Naive thymus-derived CD8-positive, alpha-beta T cell (primary cell): ENCODE measurements at places on chromosomes 5 and 9. TPM values are rescaled to one million over a fixed set of nuclear protein-coding genes. Genes with fewer than 3 reads are reported as not detected.

ZFP62 gene
- 74.4 TPM for total RNA-seq

OSMR gene
- total RNA-seq = not detected

DNA sequence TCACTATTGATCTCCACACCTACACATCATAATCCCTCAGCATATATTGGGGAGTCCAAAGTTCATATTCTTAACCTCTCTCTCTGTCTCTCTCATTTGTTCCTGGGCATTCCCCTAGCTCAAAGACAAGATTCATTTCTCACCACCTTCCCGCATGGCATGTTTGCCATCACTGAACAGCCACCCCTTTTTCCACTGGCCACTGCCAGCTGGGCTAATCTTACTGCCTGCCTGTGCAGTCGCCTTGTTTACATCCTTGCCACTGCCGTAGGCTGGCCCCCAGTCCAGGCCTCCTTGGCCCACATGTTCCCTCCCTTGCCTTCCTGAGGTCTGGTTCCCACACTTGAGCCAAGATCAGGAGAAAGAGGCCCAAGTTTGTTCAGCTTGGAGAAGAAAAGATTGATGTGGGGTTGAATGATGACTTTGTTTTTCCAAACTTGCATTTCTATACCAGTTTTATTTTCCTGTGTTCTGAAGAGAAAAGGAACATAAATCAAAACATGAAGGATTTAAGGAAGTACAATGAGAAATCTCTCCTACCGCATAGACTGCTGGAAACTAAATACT is 80.2 kb downstream of the PLAC8L1 start:
- H3K27ac ChIP-seq = no peak overlapping the region
- H3K36me3 ChIP-seq = no peaks in the 10 kb centered on the region
- peaks cover 2% of the 10 kb centered on the region for H3K27me3 ChIP-seq
- H3K4me3 ChIP-seq = no peak overlapping the region

PCDHGA1 gene
- 0.38 TPM for total RNA-seq

GRCh38 chr9:71767163-71767775 is 1.0 kb downstream of the CEMIP2 start:
- peak overlapping the region; percentile 91 for H3K4me3 ChIP-seq
- H3K4me1 ChIP-seq = peaks cover 57% of the 10 kb centered on the region
- DNase-seq = no peak
- H3K36me3 ChIP-seq = peaks cover 4% of the 10 kb centered on the region

DNA sequence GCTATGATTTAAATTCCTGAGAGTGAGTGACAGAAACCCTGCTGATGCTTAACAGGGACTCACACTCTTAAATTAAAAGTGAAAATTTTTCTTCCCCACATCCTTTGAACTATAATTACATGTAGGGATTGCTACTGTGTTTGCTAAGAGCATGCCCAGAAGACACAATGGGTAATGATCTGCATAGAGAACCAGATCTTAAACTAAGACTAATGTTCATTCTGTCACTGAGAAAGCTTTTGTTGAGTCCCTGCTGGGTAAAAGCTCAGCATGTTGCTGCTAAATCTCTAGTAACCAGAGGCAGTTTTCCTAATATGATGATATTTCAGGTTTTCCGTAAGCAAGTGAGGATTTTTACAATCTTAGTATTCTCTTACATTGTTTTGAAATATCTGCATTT is 424.8 kb upstream of the SMC2 start:
- no peaks in the 10 kb centered on the region for H3K36me3 ChIP-seq
- H3K4me1 ChIP-seq = no peaks in the 10 kb centered on the region
- H3K27ac ChIP-seq = no peak overlapping the region
- H3K4me3 ChIP-seq = no peak overlapping the region

GRCh38 chr5:4129523-4129922 is 533.9 kb downstream of the IRX1 start:
- no peak overlapping the region for H3K27ac ChIP-seq
- no peaks in the 10 kb centered on the region for H3K27me3 ChIP-seq
- no peaks in the 10 kb centered on the region for H3K36me3 ChIP-seq
- DNase-seq = no peak
- H3K4me3 ChIP-seq = no peak overlapping the region

DNA sequence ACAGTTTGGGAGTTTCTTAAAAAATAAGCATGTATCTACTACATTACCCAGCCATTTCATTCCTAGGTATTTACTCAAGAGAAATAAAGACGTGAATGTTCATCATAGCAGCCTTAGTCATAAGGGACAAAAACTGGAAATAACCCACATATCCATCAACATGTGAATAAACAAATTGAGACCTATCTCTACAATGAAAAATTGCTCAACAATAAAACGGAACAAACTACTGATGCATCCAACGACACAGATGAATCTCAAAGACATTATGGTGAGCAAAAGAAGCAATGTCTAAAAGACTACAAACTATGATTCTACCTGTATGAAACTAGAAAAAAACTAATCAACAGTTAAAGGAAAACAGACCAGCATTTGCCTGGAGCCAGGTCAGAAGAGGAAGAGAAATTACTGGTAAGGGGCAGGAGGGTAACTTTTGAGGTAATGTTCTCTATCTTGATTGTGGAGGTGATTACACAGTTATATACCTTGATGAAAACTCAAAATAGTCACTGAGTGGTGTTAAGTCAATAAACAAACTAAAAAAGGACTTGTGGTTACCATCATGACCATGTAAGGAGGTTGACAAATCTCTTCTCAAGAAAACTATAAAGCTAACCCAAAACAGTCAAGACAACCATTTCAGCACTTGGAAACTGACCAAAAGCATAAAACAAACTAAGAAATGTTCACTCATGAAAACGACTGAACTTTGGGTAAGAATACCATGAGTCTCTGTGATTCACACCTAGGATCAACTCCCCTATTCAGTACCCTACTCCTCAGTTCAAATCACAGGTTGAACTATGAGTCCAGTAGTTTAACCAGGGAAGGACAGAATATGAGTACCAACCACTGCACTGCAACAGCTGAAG is 10.4 kb downstream of the UIMC1 start:
- H3K4me3 ChIP-seq = no peak overlapping the region
- peak overlapping the region; percentile 4 for H3K27ac ChIP-seq
- peaks cover 17% of the 10 kb centered on the region for H3K4me1 ChIP-seq
- no peak for DNase-seq

DNA sequence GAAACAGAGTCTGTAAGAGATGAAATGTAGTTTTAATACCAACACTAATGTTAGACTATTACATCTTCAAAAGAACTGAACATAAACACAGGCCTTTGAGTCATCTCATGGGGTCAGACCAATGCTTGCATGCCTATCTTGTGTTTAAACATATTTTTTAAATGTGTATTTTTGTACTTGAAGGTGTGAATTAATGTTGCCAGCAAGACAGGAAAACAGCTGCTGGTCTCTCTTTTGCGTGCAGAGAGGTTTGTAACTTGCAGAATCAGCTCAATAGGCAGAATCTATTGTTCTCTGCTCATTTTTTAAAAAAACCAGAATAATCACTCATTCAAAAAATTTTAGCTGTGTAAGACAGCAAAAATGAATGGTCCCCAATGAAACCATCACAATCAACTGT is 180.2 kb downstream of the ALDH1A1 start:
- H3K4me3 ChIP-seq = no peak overlapping the region
- peaks cover 17% of the 10 kb centered on the region for H3K27me3 ChIP-seq
- no peak for DNase-seq
- no peak overlapping the region for H3K27ac ChIP-seq

NRG2 gene
- 0.26 TPM for total RNA-seq
